CD4-positive, alpha-beta T cell treated with Interleukin-10 for 1 hour (primary cell): ENCODE measurements at places on chromosomes 2 and 18.

DNA sequence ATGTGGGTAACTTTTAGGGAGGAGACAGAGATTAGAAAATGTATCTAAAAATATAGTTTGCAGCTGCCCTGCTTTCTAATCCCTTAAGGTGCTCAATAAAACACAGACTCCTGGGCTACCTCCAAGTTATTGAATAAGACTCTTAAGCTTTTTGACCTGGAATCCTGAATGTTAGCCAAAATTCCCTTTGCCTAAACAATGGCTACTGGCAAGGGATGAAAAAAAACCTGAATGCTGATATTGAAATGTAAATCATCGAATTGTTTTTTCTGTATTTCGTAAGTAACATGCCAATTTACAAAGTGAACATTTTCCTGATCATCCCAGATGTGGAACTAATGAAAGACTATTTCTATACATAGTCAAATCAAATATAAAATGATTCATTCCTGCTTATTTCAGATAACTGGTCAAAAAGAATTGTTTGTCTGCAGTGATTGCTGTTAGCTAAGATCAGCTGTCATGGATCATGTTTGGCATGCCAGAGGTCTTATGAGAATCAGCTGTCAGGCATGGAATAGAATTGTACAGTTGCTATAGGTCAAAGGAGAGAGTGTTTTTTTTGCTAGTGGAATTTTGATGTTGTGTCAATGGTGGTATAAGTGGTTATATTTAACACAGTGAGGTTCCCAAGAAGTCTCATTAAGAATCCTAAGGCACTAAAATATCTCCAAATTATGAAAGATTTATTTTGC is 363.6 kb upstream of the CWC22 start:
- DNase-seq = no peak

GRCh38 chr18:23479829-23480505 is 23.3 kb upstream of the RMC1 start:
- DNase-seq = no peak

GRCh38 chr2:142048581-142048980 is 82.2 kb downstream of the LRP1B start:
- DNase-seq = no peak

GRCh38 chr18:21369146-21369545 is 127.1 kb downstream of the GREB1L start:
- DNase-seq = no peak

DNA sequence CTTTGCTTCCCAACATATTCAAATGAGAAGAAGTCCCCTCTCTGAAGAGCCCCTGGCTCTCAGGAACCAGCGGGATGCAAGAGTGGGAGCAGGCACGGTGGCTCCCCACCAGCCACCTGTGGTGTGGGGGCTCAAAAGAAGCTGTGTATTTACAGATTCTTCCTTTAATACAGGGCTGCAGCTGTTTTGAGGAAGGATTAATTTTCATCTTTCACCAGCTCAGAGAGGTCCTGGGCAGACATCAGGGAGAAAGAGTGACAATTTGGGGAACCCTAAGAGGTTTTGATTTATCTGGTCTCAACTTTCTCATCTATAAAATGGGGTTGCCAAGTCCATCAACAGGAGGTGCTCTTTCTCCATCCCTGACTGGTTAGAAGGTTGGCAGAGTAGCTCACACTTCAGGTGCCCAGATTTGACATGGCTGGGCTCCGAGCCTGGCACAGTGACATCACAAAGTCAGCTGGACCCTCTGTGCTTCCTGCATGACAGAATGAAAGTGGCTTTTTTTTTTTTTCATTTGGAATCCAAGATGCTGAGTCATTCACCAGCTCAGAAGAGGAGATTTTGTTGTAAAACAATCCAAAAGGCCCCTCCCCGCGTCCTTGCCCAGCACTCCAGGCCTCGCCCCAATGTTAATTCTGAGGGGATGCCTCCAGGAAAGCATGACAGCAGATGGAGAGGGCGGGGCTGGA is 15.5 kb upstream of the SIX2 start:
- DNase-seq = no peak

- no peak for DNase-seq
These were observed 43.7 kb downstream of the MYO3B start for GRCh38 chr2:170221317-170222288.

DNA sequence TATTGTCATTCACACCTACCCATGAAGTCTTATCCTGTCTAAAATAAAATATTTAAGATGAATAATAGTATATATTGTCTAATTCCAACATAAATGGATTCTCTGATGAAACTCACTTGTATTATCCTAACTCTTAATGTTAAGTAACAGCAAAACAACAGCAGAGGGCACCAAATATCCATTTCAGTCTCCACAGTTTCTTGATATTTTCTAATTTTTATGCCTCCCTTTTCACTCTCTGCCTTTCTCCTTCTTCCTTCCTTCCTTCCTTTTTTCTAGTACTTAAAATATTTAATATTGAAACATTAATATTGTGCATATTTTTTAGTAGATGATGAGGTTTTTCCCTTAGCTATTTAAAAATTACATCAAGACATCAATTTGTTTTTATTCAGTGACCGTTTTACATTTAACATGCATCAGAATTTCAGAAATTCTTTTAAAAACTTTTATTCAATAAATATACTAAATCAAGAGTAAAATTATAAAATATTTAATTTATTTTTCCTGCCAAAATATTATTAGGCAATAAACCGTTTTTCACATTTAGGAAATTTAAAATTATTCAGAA is 97.6 kb downstream of the WDR7 start:
- DNase-seq = peak; percentile 21

GRCh38 chr18:63480476-63480875 is 3.7 kb downstream of the SERPINB5 start:
- DNase-seq = no peak

- no peak for DNase-seq
These were observed 169.8 kb downstream of the TRIM43 start for GRCh38 chr2:95761556-95761955.

- no peak for DNase-seq
These were observed 916 bp upstream of the OSBPL1A start for GRCh38 chr18:24398540-24398939.

GRCh38 chr2:66772618-66773017 is 337.7 kb downstream of the MEIS1 start:
- DNase-seq = no peak

DNA sequence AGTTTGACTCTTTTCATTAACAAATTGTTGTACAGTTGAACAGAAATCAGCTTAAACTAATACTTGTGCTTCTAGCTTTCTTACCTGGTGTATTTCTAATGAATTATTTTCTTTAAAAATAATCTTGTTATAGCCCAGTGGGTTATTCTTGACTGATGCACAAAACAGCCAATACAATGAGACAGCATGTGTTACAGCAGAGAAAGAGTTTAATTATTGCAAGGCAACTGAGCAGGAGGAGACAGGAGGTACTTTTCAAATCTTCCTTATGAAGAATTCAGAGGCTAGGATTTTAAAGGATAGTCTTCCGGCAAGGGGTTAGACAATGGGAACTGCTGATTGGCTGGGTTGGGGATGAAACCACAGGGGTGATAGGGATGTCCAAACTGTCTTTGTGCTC is 64.5 kb upstream of the TPO start:
- no peak for DNase-seq

- DNase-seq = no peak
These were observed 40.5 kb downstream of the CCDC85A start for GRCh38 chr2:56224316-56224715.

- no peak for DNase-seq
These were observed 37.0 kb downstream of the MAL start for GRCh38 chr2:95062242-95063085.

DNA sequence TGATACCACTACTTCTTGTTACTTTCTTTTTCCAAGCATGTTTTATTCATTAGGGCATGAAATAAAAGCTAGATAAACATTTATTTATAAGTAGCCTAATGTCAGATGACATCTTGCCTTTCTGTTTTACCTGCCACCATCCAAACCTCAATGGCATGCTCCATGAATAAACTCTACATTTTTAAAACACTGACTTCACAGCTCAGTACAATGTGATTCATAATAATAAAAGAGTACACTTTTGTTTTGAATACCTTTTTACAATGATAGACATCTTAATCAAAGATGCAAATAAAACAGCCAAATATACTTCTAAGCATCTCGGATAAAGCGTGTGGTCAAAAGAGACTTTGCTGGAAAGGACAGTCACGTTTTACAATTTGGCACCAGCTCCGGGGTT is 88.2 kb downstream of the SPRED2 start:
- DNase-seq = no peak

- DNase-seq = no peak
These were observed 41.6 kb downstream of the KCNE4 start for GRCh38 chr2:223093436-223094241.

GRCh38 chr2:69816923-69817542 is 12.4 kb upstream of the GMCL1 start:
- peak; percentile 87 for DNase-seq

- DNase-seq = no peak
These were observed 12.0 kb downstream of the CATIP start for GRCh38 chr2:218368621-218369153.

- DNase-seq = peak; percentile 79
These were observed 22.2 kb upstream of the TTC39C start for GRCh38 chr18:23992089-23992940.
